ENCODE measurements at places on chromosomes 6 and 20.

GRCh38 chr20:50175938-50176933, 14.4 kb upstream of the CEBPB start:
- DNase-seq, result no peak
- no peak overlapping the region for H3K27ac ChIP-seq
- no peaks in the 10 kb centered on the region for H3K36me3 ChIP-seq
- H3K4me3 ChIP-seq, result no peak overlapping the region
- H3K27me3 ChIP-seq, result no peaks in the 10 kb centered on the region
- H3K4me1 ChIP-seq, result no peaks in the 10 kb centered on the region

DNA sequence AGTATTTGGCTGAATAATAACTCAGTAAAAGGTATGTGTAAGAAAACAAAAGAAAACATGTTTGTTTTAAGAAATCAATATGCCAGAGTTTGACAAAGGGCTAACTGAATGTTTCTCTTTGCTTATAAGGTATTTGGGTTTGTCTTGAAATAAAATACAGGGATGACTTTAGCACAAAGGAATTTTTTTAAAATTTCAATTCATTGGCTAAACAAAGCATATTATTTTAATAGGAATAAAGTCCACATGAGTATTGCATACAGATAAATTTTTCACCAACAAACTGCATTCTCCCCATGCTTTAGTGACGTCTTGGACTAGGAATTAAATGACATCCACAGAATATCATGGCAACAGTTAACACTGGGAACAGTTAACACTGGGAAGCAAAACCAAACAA, 480.0 kb upstream of the JAG1 start:
- no peaks in the 10 kb centered on the region for H3K27me3 ChIP-seq
- no peak overlapping the region for H3K4me3 ChIP-seq
- no peak for DNase-seq
- H3K36me3 ChIP-seq, result no peaks in the 10 kb centered on the region

GRCh38 chr6:28978959-28979561, 26.1 kb downstream of the ZNF311 start:
- no peak overlapping the region for H3K27ac ChIP-seq
- H3K27me3 ChIP-seq, result no peaks in the 10 kb centered on the region
- H3K4me1 ChIP-seq, result no peaks in the 10 kb centered on the region

GRCh38 chr6:47428288-47428687, 49.3 kb upstream of the CD2AP start:
- H3K36me3 ChIP-seq, result no peaks in the 10 kb centered on the region
- no peak overlapping the region for H3K27ac ChIP-seq
- no peak for DNase-seq
- H3K27me3 ChIP-seq, result no peaks in the 10 kb centered on the region

DNA sequence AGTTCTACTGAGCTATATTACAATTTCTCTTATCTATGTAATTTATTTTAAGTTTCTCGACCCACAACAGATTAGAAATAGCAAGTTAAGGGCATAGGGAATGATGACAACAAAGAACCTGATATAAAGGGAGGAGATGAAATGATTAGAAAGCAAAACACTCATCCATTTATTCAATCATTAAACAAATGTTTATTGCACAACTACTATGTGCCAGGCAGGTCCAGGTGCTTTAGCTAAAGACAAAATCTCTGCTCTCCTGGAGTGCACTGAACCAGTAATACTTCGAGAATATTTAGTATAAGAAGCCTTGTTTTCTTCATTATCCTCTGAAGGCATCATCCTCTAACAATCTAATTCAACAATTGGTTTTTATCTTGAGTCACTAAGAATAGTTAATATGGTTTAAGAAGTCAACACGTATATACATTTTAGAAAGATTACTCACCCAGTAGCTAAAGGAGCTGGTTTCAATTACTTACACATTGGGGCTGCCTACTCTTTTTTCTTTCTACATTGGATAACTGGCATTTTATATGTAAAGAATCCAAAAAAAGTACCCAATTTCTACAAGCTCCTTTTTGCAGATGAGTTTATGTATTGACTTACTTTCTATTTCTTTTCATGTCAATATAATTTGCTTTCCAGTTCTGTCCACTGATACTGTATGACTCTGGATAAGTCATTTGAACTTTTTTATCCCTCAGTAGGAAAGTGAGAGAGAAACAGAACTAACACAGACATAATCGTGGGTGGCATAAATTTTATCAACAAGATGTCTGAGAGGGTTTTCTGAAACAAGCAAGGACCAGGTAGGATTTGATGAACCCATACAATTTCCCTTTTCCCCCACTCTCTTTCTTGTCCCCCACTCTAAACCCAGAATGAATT, 312.6 kb downstream of the CLIC5 start:
- H3K36me3 ChIP-seq, result no peaks in the 10 kb centered on the region
- no peak for DNase-seq
- no peak overlapping the region for H3K27ac ChIP-seq

GRCh38 chr20:61482056-61482887, 230.2 kb downstream of the CDH4 start:
- no peaks in the 10 kb centered on the region for H3K36me3 ChIP-seq
- no peaks in the 10 kb centered on the region for H3K4me1 ChIP-seq
- H3K4me3 ChIP-seq, result no peak overlapping the region
- DNase-seq, result no peak
- no peaks in the 10 kb centered on the region for H3K27me3 ChIP-seq

DNA sequence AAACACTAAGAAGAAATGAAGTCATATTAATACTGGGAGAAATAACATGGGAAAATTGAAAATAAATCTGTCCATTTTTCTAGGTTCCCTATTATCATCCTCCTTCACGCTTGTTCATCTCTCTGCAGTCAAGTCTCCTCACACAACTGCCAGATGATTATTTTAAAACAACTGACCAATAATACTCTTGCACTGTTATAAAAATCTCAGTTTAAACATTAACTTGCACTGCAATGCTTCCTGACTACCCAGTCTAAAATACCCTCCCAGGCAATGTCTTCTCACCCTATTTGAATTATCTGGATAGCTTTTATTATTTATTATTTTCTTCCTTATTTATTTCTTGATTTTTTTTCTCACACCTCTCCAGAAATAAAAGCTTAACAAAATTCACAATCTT, 5.7 kb downstream of the EYS start:
- H3K27me3 ChIP-seq, result no peaks in the 10 kb centered on the region
- H3K36me3 ChIP-seq, result no peaks in the 10 kb centered on the region
- DNase-seq, result no peak
- H3K4me3 ChIP-seq, result no peak overlapping the region

GRCh38 chr20:49647550-49647949, 66.1 kb downstream of the B4GALT5 start:
- no peak overlapping the region for H3K4me3 ChIP-seq
- DNase-seq, result no peak
- no peaks in the 10 kb centered on the region for H3K27me3 ChIP-seq

DNA sequence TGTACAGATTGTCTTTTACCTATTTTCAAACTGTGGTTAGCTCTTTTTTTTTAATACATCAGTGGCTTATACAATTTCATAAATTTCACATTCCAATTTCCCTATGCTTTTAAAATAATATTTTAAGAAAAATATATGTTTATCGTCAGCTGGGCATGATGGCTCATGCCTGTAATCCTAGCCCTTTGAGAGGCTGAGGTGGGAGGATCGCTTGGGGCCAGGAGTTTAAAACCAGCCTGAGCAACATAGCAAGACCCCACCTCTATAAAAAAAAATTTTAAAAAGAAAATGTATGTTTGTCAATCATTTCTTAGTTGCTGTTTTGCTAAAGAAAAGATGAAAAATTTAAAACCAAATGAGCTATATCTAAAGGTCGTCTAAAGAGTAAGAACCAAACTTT, 3.4 kb downstream of the GJA1 start:
- H3K4me1 ChIP-seq, result no peaks in the 10 kb centered on the region
- DNase-seq, result no peak
- no peaks in the 10 kb centered on the region for H3K36me3 ChIP-seq
- H3K27ac ChIP-seq, result peak overlapping the region; percentile 90

DNA sequence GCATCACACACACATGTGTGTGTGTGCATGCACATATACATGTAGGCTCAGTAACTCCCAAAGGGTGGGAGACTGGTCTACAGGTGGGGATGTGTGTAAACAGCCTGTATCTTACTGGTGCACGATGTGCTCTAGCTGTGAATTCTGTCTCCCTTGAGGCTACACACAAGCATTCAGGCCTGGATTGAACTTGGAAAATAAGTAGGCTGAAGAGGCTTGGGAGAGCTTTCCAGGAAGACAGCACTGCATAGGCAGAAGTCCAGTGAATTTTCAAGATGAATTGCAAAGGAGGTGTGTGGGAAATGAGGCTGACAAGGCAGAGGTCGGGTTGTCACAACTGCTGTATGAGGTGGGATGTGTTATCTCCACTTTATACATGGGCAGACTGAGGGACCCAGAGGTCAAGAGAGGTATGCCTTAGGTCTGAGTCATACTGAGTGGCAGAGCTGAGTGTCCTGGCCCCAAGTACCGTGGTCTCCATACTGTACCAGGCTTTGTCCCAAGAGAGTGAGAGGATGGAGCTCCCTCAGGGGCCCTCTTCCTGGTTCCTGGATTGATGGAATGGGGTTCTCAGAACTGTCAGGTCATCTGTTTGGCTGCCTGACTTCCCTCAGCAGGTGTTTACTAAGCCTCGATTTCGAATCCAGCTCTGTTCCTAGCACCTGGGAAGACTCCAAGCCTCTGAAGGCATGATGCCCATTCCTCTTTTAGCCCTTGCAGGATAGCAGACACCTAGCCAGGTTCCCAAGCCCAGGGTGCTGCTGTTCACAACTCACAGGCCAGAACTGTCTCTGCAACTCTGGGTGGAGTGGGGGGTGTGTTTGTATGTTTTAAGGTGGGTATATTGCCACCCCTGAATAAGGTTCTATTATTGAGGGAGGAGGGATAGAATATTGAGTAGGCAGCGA, 14.4 kb downstream of the SNPH start:
- no peaks in the 10 kb centered on the region for H3K27me3 ChIP-seq
- H3K4me3 ChIP-seq, result no peak overlapping the region
- DNase-seq, result peak; percentile 53
- no peaks in the 10 kb centered on the region for H3K4me1 ChIP-seq
- no peaks in the 10 kb centered on the region for H3K36me3 ChIP-seq

All from right atrium auricular region (tissue), 2 donors.